ENCODE measurements at places on chromosomes 7 and 10.

- peak; percentile 85 for DNase-seq
These were observed 46.6 kb downstream of the ALOX5 start for GRCh38 chr10:45420453-45421192.

DNA sequence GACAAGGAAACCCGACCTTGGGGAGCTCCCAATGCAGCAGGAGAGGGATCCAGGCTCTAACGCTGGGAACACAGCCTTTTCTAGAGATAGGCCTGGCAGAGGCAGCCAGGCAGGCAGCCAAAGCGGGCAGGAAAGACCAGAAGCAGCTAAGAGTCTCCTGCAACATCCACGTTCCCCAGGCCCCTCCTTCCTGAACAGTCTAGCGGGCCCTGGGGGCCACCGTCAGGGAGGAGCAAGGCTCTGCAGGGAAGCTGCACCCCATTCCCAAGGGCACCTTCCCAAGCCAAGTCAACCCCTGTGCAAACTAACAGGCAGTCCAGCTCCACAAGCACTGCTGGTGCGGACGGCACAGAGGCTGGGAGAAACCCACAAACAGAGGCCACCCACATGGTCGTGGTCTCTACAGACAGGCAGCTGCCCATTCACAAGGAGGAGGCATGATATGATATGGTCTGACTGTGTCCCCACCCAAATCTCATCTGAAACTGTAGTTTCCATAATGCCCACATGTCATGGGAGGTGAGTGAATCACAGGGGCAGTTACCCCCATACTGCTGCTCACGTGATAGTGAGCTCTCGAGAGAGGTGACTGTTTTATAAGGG is 115.7 kb downstream of the MAD1L1 start:
- peak; percentile 60 for DNase-seq

DNA sequence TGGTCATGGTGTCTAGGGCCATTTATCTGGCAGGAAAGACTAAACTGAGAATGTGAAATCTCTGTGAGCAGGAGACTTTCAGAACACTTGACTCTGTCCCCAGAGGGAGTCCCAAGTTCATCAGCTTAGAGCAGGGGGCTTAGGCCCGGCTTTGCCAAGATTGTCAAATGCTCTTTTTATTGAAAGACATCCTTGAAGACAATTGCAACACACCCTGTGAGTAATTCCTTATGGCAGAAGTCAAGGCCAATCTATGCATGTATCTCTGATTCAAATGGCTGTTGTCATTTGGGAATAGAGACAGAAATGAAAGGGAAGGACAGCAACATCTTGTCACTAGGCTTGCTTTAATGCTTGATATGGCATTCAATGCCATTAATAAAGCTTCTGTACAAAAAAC is 33.7 kb downstream of the BAMBI start:
- no peak for DNase-seq

GRCh38 chr10:129058664-129059155 is 408.3 kb upstream of the MGMT start:
- no peak for DNase-seq

DNA sequence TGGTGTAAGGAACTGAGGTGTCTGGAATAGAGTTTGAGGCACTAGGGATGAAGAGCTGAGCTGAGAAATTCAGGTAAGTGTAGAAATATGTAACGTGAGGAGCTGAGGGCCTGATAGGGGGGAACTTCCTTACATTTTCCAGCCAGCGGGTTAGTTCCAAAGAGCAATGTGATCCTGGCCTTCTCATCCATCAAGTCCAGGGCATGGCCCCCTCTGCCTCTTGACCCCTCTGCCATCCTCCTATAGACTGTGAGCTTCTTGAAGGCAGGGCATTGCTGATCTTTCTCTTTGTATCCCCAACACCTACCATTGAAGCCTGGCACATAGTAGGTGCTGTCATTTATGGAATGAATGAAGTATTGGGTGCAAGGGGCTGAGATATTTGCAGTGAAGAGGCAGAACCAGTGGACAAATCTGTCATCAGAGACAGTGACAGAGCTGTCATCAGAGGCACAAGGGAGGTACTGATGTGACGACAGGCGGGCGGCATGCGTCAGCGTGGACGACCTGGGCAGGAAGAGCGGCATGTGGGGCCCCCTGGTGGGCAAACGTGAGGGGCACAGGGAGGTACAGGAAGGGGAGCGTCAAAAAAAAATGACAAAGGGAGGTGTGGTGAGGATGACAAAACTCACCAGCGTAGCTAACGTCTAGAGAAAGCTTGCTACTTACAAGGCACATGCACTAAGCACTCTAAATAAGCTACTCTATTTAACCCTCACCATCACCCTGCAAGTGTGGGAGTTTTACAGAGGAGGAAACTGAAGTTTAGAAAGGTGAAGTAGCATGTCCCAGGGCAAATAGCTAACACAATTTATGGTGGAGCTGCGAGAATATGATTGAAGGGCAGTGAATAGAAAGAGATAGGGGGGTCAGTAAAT is 5.2 kb upstream of the CAMK2G start:
- DNase-seq = peak; percentile 77

DNA sequence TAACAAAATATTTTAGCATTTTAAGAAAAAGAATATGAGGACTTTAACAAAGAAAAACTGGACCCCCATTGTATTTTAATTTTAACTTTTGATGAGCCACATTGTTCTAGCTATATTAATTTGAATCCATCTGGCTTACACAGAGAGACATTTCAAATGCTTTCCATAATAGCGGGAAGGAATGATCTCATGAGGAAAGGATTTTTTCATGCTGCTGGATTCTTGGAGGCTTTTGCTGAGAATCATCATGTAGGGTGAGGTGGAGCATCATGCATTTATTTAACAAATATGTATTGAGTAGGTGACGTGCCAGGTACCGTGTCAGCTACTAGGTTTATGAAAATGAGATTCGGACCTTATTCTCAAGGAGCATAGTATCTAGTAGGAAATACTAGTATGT is 1006.3 kb downstream of the SORCS1 start:
- no peak for DNase-seq

- DNase-seq = no peak
These were observed 28.7 kb downstream of the PDZD8 start for GRCh38 chr10:117346574-117346973.

DNA sequence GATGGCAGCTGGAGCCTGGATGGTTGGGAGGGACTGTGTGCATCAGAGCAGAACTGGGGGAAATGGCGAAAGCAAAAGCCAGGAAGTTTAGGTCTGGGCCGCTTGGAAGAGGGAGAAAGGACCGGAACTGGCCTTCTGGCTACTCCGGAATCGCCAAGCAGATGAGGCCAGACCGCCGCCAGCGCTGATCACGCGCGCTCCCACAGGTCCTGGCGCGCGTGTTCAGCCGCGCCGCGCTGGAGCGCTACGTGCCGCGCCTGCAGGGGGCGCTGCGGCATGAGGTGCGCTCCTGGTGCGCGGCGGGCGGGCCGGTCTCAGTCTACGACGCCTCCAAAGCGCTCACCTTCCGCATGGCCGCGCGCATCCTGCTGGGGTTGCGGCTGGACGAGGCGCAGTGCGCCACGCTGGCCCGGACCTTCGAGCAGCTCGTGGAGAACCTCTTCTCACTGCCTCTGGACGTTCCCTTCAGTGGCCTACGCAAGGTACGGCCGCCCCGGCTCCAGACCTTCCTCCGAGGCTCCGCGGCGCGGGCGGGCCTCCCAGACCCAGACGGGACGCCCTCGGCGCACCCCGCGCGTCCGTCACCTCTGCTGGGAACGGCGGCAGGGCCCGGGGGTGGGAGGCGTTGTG is 2.0 kb downstream of the CYP26C1 start:
- DNase-seq = peak; percentile 30

DNA sequence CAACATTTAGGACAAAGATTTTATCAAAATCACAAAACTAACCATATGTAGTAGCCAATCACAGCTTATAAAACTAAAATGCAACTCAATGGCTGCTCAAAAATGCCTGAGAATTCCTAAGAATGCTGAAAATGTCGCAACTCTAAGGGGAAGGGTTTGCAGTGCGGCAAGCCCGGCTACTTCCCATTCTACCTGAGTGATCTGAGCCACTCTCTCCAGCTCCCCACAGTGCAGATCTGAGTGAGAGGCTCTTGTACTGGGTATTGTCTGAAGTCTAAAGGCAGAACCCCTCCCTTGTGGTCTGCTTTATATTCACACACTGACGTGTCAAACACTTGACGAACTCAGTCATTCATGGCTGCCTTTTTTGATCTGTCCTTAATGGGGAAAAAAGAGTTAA is 28.9 kb downstream of the RAB11FIP2 start:
- no peak for DNase-seq

- DNase-seq = no peak
These were observed 24.6 kb downstream of the PDIA4 start for GRCh38 chr7:149003560-149004305.

DNA sequence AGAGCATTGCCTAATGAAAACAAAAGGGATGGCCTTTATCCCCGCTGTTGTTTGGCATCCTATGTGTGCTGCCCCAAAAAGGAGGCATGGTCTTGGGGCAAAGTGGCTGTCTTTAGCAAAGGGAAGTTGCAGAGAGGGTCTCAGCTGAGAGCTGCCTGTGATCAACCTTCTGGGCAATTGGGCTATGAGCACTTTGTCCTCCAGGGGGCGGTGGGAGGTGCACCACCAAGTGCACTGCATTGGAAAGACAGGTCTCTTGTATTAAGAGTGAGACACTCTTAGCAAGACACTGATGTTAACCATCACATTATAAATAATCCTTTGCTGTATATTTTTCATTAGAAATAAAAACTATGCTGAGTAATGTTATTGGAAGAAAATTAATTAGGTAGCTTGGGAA is 314.8 kb downstream of the POM121L12 start:
- DNase-seq = no peak

GRCh38 chr7:34341326-34341725 is 316.7 kb upstream of the NPSR1 start:
- DNase-seq = no peak

DNA sequence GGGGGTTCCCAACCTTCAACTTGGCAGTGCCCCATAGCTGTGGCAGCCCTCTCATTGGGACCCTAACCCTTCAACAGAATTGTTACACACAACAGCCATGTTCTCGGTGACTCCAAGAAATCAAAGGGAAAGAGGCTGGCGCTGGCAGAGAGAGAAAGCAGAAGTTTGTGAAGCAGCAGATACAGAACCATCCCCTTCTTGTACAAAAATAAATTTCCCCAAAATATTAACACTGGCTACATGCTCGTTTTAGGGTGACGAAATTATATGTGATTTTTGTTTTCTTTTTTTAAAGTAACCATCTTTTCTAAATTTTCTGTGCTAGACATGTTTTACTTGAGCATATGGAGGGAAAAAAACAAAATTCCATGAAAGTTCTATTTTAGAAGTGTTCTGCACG is 45.2 kb upstream of the SAMD8 start:
- DNase-seq = no peak

- DNase-seq = no peak
These were observed 241.7 kb downstream of the GATA3 start for GRCh38 chr10:8296090-8296733.

GRCh38 chr10:46536171-46536570 is 20.3 kb downstream of the GPRIN2 start:
- DNase-seq = no peak

- peak; percentile 94 for DNase-seq
These were observed 26.9 kb downstream of the BLVRA start for GRCh38 chr7:43785420-43785819.

GRCh38 chr7:84624927-84625326 is 430.3 kb upstream of the SEMA3A start:
- no peak for DNase-seq

DNA sequence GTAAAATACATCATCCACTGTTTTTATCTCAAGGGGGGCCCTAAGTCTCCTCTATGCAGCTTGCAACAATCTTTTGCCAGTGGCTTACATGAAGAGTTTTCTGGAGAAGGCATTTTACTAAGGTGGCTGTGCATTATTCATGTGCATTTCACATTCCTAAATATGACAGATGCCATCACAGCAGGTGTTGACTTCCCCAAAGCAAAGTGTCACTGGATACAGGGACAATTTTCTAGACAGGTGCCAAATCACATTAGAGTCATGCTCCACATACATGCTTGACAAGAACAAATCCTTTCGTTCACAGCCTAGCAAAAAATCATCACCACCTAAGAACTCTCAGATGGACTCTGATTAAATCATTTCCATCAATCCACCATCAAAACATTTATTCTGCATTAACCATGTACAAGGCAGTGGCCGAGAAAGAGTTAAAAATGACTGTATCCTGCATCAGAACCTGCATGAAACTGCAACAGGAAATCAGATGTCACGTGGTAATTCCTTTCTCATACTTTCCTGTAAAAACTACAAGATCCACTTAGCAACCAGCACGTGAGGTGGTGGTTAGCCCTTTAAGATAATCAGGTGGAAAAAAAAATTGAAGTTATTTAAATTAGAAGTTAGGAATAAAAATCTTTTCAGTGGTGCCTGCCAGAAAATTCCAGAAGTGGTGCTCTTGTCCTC is 88.2 kb upstream of the AFAP1L2 start:
- no peak for DNase-seq

DNA sequence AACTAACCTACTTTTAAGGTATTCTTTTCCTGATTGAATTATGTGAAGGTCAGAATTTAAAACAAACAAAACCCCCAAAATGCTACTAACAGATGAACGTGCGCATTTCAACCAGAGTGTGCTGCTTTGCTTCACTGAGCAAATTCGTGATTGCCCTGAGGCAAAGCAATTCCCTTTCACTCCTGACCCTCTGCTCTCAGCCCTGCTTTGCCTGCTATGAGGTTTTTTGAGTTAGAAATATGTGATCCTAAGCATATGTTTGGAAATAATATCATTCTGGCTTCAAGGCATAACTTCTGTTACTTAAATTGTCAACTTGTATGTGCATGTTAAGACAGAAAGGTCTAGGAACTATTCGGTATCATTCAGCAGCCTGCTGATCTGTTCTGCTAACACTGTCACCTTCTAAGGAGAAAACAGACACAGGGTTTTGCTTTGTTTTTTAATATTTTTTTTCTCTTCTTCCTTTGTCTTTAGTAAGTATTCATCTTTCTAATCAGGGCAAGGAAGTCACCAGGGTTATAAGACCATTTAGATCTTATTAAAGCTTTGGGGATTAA is 124.2 kb downstream of the GNAT3 start:
- DNase-seq = no peak

DNA sequence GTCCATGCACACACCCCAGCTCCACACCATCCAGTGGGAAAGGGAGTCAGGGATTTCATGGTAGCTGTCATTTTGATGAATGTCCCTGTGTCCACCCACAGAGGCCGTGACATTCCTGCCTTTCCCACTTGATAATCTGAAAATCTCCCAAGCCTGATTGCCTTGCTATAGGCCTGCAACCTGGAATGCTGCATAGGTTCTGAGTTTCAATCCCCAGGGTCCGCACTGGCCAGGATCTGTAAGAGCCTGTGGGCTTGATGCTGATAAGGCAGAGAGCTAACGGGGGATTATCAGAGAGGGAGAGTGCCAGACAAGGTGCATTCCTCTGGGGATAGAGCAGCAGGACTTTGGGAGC is 57.5 kb downstream of the RBM20 start:
- DNase-seq = peak; percentile 77

DNA sequence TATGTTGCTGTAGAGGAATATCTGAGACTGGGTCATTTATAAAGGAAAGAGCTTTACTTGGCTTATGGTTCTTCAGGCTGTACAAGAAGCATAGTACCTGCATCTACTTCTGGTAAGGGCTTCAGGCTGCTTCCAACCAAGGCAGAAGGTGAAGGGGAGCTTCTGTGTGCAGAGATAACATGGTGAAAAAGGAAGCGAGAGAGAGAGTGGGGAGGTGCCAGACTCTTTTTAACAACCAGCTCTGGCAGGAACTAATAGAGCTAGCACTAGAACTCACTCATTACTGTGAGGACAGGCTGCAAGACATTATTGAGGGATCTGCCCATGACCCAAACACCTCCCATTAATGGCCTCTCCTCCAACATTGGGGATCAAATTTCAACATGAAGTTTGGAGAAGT is 94.5 kb downstream of the KIF20B start:
- DNase-seq = no peak

All from fibroblast of lung (primary cell).